ENCODE measurements at places on chromosomes 7 and 10.

DNA sequence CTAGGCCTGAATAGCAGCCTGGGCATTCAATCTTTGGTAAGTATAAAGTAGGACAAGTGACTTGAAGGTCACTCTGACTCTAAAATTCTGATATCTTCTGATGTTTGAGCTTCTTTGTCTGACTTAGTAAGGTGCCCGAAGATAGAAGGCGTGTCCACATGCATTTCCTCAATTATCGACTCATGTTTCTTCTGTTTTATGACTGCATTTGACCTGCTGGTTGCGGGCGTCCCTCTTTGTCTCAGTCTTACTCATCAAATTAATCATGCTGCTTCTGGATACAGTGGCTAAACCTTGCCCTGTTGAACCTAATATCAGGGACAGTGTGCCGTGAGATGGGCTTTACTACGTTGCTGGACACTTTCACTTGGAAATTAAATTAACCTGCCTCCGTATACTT, 534.1 kb downstream of the SDK1 start:
- no peak for DNase-seq

GRCh38 chr10:128981881-128982615, 485.0 kb upstream of the MGMT start:
- DNase-seq, result no peak

DNA sequence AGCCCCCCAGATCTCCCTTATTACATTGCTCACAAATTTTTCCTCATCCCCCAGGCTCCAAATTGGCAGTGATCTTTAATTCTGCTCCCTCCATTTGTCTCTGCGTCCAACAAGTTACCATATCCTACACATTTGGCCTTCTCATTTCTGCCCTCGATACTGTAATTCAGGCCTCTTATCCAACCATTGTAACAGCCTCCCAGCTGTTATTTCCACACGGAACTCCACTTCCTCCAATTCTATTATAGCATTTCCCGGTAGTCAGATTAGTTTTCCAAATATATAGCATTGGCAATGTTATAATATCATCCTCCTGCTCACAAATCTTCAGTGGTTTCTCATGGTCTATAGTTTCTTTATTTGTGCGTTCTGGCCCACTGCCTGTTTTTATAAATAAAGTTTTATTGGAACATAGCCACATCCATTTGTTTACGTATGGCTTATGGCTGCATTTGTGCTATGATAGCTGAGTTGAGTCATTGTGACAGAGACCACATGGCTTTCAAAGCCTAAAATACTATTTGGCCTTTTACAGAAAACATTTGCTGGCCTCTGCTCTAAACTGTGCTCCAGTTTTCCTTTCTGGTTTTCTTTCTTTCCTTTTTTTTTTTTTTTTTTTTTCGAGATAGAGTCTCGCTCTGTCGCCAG, 126.5 kb upstream of the ZNF438 start:
- DNase-seq, result no peak

GRCh38 chr7:108838198-108838597, 268.5 kb downstream of the DNAJB9 start:
- no peak for DNase-seq

DNA sequence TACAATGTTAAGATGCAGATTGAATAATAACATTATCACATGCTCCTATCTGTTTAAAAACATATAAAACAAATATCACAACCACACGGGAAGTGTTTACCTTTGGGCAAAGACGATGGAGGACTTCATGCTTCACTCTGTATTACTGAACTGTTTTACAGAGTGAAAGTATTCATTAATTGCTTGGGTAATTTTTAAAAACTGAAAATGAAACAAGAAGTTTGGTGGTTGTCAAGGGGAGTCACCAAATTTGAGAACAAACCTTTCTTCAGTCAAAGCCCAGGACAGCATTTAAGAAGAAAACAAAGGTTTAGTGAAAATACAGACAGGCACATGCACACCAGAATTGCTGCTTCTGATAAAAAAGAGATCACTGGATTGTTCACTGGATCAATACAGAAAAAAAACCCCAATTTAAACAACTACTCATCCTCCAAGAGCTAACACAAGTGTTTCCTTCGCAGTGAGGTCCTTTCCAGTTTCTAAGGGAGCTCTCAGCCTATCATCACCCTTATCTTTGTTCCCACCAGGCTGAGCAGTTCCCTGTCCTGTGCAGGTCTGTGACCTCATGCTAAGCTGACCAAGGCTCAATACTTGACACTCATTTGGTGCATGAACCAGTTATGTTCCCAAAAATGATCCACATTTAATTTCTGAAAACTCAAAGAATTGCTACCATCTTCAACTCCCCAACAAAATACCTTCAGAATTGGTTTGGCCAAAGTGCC, 8.8 kb downstream of the PARP12 start:
- no peak for DNase-seq

- DNase-seq, result no peak
These were observed 20.7 kb downstream of the PLPP4 start for GRCh38 chr10:120477743-120478141.

DNA sequence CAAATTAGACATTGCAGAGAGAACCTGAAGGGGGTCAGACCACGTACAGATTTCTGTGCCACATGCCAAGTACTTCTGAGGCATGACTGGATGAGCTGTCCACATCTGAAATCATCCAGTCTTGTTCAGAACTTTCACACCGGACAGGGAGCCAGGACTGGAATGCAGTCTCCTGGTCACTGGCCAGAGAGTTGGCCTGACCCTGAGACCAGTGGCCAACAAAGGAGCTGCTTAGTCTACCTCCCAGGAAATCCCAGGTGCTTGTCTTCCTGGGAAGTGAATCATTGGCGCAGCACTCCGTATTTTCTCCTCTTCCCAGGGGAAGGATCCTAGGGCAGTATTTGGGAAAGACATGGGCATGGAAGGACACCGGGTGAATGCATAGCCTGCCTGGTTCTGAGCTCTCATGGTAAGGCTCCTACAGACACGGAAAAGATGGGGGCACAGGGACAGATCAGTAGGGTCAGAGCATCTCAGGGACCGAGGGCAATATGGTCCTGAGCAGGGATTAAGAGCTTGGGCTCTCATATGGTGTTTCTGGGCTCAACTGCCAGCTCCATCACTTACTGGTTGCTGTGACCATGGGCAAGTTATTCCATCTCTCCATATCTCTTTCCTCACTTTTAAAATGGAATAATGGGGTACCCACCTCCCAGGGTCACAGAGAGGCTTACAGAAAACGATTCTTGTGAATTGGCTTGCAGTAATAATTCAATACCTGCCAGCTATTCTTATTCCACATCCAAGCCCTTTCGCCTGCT, 1.3 kb upstream of the SCD start:
- no peak for DNase-seq

- DNase-seq, result no peak
These were observed 80.8 kb upstream of the MKX start for GRCh38 chr10:27826369-27826768.

DNA sequence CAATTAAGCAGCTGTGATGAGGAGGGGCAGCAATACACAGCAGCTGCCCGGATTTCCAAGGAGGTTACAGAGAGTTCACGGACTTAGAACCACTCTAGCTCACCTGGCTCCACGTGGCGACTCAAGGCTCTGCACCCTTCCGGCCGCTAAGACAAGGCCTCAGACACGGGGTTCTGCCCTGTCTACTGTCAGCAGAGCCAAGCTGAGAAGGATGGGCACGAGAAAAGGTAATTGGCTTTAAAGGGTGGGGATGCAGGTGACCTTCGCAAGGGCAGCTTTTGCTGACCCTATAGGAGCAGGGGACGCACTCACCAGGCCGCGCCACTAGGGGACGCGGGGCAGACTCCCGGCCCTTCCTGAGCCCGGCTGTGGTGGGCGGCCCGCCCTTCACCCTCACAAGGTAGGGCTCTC, 152.4 kb downstream of the KIF20B start:
- no peak for DNase-seq

DNA sequence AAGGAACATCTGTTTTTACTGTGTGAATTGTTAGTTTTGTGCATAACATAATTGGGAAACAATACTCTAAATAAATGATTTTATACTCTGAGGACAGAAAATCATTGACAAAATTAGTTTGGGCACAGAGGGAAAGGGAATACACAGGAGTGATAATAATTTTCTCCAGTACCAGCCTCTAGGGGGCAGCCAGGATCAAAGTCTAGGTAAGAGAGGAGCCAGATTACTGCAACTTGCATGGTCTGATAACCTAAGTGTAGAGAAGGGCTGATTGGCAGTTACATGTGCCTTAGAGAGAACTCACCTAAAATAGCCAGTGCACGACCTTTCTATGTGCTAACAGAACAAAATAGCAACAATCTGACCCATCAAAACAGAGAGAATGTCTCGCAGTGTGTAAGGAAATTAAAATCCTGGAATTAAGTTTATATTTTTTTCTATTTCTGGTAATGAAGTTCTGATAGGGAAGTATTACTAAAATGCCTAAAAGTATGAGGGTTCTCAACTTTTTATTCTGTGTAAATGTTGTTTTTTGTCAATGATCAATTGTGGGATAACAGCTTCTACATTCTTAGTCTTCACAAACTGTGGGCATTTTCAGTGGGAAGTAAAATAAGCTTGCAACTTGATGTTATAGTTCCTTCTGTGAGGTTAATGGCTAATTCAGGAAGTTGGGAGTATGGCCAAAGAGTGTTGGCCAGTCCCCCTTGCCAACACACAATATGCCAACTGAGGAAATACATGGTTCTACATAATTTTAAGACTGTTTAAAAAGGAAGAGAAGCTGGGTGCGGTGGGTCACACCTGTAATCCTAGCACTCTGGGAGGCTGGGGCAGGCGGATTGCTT, 66.4 kb downstream of the EXOC6 start:
- DNase-seq, result peak; percentile 16

DNA sequence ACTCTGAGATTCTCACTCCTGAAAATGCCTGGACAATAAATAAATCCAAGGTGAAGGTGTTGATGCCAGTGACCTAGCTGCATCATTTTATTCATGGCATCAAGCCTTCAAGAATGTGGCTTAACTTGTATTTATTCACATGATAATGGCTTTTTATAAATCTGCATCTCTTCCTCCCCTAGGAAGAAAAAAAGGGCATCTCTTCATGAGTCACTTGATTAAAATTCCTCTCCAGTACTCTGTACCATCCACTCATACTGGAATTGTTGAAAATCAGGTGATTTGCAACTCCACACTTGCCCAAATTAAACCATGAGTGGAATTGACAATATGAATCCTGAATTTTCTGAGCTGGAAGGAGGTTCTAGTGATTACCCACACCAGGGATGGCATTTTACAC, 30.2 kb downstream of the PTPRE start:
- DNase-seq, result no peak

DNA sequence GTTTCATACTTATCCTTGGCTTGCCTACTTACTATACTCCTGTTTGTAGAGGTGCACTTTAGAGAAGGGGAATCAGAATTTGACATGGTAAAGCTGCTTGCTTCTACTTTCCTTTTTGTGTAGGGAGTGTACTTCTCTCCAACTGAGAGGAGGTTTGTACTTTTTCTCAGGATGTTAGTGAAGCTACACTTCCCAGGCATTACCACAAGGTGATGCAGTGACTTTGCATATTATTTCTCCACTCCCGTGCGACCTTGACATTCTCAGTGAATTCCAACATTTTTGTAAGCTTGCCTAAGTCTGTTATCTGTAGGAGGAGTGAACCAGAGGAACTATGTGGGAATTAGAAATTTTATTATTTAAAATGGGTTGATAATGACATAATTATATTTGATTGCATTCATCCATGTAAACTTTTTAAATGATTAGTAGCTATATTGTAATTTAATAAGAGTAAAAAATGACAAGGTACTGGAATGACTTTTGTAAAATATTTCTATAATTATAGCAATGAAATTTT, 5.2 kb downstream of the TAX1BP1 start:
- no peak for DNase-seq

- no peak for DNase-seq
These were observed 114.1 kb upstream of the ZMIZ1 start for GRCh38 chr10:78954689-78955088.

DNA sequence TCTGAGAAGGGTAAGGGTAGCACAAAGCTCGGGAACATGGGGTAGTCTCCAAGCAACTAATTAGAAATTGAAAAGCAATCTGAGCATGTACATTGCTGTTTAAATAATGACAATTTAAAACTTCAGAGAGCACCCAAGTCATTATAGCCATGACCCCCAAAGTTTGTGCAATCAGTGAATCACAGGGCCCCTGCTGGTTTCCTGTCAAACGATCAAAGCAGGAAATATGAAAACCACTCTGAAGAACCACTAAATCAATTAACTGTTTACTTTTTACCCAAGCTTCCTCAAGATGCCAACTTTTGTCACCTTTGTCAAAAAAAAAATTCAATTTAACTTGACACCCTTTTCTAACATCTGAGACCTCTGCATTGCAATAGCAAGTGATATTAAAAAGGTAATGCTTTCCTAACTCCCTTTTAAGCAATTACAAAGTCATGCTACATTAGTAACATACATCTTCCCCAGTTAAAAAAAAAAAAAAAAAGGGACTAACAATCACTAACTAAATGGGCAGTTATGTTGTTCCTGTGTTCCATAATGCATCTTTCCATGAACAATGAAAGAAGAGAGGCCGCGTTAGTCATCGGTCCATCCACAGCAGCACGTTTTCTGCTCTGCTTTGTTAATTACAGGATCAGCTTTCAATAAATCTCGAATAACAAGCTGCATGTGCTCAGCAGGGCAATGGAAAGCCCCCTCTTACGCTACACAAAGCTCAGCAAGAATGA, 80.6 kb downstream of the ETV1 start:
- no peak for DNase-seq

DNA sequence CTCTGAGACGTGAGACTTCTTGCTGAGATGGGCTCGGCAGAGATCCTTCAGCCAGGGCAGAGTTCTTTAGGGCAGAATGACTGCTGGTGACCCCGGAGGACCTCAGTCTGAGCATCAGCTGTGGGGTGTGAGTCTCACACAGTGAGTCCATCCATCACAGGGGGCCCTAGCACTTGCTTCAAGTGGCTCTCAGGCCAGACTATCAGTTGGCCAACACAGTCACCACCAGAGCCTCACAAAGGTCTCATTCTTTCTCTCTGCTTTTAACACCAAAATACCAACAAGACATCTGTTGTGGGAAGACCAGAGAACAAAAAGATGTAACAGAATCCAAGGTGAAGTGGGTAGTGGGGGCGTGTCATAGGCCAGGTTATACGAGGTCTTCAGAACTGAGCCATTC, 345.6 kb upstream of the NRP1 start:
- DNase-seq, result no peak

DNA sequence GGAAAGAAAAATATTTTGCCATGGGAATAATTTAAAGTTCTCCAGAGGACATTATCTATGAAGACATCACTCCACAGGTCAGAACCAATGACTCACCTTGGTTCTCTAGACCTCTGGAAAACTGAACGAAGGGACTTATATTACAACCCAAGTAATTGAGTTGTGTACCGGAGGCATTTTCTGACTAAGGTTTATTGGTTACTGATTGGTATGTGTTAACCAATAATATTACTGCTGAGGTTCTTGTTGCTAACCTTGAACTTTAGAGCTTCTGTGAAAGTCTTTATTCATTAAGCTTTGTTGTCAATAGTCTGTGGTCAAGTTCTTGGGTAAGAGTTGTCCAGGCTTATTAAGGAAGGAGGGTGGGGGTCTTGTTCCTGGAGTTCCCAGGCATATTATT, 78.1 kb upstream of the MTPN start:
- DNase-seq, result no peak

DNA sequence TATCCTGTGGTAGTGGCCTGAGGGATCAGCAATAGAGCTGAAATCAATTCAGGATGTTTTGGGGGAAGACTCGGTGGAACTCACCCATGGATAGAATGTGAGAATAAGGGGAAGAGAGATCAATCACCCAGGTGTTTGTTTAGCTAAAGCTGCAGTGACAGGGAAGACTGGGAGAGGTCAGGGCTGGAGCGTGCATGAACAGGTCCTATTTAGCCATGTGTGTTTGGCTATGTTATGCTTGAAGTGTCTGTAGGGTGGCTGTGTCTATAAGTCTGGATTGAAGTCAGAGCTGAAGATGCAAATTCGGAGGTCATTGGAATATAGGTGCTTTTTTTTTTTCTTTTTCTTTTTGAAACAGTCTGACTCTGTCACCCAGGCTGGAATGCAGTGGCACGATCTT, 4.6 kb downstream of the ATP6V1F start:
- no peak for DNase-seq
